ENCODE measurements at places on chromosomes 1 and 21.

GRCh38 chr1:5796028-5796427 lies 196.2 kb downstream of the NPHP4 start:
- DNase-seq: no peak
- H3K36me3 ChIP-seq: no peaks in the 10 kb centered on the region
- no peak overlapping the region for H3K4me3 ChIP-seq

- no peak for DNase-seq
- H3K4me3 ChIP-seq: no peak overlapping the region
- H3K27me3 ChIP-seq: peaks cover 12% of the 10 kb centered on the region
- no peaks in the 10 kb centered on the region for H3K4me1 ChIP-seq
- no peak overlapping the region for H3K27ac ChIP-seq
These were observed 58.4 kb downstream of the OVGP1 start for GRCh38 chr1:111369177-111369576.

DNA sequence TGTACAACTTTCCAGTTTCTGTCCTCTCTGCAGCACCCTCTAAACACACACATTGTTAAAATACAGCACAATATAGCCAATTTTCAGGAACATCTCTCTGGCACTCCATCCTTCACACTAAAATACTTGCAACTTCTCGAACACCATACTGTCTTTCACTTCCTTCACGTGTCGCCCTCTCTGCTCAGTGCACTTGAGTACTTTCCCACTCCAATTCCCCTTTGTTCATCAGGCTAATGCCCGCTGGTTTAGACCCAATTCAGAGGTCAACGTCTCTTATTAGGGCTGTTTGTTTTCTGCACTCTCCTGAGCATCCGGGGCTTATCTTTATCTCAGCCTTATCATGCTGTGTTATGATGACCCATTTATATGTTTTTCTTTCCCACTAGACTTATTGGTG lies 238.2 kb upstream of the SGIP1 start:
- H3K27me3 ChIP-seq: no peaks in the 10 kb centered on the region
- no peaks in the 10 kb centered on the region for H3K36me3 ChIP-seq
- no peaks in the 10 kb centered on the region for H3K4me1 ChIP-seq
- H3K27ac ChIP-seq: no peak overlapping the region
- no peak overlapping the region for H3K4me3 ChIP-seq

GRCh38 chr1:219049501-219049900 lies 124.2 kb upstream of the LYPLAL1 start:
- H3K4me3 ChIP-seq: no peak overlapping the region
- H3K4me1 ChIP-seq: no peaks in the 10 kb centered on the region
- H3K27ac ChIP-seq: no peak overlapping the region
- no peak for DNase-seq
- H3K27me3 ChIP-seq: no peaks in the 10 kb centered on the region

GRCh38 chr1:18965206-18966173 lies 9.0 kb upstream of the IFFO2 start:
- no peaks in the 10 kb centered on the region for H3K36me3 ChIP-seq
- DNase-seq: no peak
- H3K4me1 ChIP-seq: no peaks in the 10 kb centered on the region
- no peaks in the 10 kb centered on the region for H3K27me3 ChIP-seq
- H3K27ac ChIP-seq: no peak overlapping the region

DNA sequence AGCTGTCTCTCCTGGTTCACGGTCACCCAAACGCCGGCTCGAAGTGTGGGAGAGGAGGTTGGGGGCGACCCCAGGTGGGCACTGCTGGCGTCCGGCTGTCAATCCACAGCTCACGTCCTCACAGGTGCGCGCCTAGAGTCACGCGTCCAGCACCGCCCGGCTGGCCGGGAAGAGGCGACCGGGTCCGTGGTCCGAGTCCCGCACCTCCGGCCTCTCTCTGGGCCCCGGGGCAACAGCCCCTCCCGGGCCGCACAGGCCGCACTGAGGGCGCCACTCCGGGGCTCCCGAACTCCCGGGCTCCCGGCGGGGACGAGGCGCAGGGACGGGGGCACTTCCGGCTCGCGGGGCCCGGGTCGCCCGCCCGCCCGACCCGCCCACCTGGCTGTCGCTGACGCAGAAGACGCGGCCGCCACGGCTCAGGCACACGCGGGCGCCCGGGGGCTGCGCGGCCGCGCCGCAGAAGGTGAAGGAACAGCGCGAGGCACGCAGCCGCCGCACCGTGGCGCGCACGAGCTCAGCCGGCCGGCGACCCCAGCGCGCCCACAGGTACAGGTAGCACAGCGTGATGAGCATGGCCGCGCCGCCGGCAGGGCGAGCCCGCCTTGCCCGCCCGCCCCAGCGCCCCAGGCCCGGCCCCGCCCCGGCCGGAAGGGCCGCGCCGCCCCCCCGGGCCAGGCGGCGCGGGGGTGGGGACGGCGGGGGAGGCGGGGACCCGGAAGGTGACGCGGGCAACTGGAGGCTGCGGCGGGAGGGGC lies at the start of gene HLCS:
Gene HLCS (minus strand): TSS at position 604 of the 755 bp plus-strand sequence. CDS start 31 bp downstream, at position 573.
- H3K36me3 ChIP-seq: no peaks in the 10 kb centered on the region
- H3K27me3 ChIP-seq: no peaks in the 10 kb centered on the region
- H3K27ac ChIP-seq: no peak within 1 kb of the TSS
- DNase-seq: peak; percentile 77
- H3K4me1 ChIP-seq: peaks cover 9% of the 10 kb centered on the region

- DNase-seq: no peak
- no peak overlapping the region for H3K27ac ChIP-seq
- H3K27me3 ChIP-seq: no peaks in the 10 kb centered on the region
- H3K4me1 ChIP-seq: no peaks in the 10 kb centered on the region
- no peaks in the 10 kb centered on the region for H3K36me3 ChIP-seq
These were observed 368.6 kb upstream of the NEGR1 start for GRCh38 chr1:72650843-72651435.

DNA sequence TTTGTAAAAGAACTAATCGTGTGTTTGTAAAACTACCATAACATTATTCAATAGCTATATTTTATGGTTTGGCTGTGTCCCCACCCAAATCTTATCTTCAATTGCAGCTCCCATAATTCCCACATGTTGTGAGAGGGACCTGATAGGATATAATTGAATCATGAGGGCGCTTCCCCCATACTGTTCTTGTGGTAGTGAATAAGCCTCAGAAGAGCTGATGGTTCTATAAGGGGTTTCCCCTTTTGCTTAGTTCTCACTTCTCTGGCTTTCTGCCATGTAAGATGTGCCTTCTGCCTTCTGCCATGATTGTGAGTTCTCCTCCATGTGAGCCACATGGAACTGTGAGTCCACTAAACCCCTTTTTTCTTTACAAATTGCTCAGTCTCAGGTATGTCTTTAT lies 1372.3 kb downstream of the AMY1C start:
- DNase-seq: no peak
- H3K4me3 ChIP-seq: no peak overlapping the region
- H3K36me3 ChIP-seq: no peaks in the 10 kb centered on the region
- no peaks in the 10 kb centered on the region for H3K4me1 ChIP-seq
- H3K27me3 ChIP-seq: no peaks in the 10 kb centered on the region

DNA sequence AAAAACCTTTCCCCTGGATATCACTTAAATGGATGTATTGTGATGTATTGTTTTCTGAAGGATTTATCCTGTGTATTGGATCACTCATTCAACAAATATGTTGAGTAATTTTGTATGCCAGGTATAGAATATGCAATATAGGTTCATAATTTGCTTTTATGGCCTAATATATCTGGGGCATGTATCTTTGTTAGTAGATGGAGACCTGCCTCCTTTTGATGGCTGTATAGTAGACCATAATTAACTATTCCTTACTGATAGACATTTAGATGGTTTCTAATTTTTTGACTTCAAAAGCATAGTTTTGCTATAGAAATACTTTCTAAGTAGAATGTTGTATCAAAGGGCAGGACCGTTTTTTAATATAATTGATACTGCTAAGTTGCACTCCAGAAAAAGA lies 8.6 kb downstream of the RBBP4 start:
- DNase-seq: no peak
- peaks cover 100% of the 10 kb centered on the region for H3K36me3 ChIP-seq
- no peaks in the 10 kb centered on the region for H3K27me3 ChIP-seq
- peaks cover 7% of the 10 kb centered on the region for H3K4me1 ChIP-seq
- no peak overlapping the region for H3K4me3 ChIP-seq

GRCh38 chr21:21003701-21004100 lies 5.5 kb downstream of the NCAM2 start:
- no peak overlapping the region for H3K27ac ChIP-seq
- DNase-seq: no peak
- H3K27me3 ChIP-seq: no peaks in the 10 kb centered on the region
- no peaks in the 10 kb centered on the region for H3K4me1 ChIP-seq

DNA sequence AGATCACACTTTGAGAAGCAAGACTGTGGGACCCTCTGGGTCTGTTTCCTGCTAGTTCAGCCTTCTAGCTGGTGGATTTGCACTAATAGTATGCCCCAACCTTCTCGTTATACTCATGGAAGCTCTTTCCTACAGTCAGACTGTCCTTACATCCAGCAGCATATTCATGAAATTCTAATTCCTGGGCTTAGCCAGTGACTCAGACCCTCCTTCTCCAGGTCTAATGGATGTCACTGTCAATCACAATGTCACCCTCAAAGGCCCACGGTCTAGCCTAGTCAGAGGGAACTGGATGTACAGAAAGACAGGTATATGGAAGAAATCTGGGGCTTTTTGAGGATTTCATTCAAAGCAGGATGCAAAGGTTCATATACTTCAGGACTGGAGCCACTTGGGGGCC lies 72.4 kb downstream of the KCNJ15 start:
- no peaks in the 10 kb centered on the region for H3K36me3 ChIP-seq
- no peak for DNase-seq
- H3K27ac ChIP-seq: no peak overlapping the region
- no peaks in the 10 kb centered on the region for H3K4me1 ChIP-seq
- H3K4me3 ChIP-seq: no peak overlapping the region

DNA sequence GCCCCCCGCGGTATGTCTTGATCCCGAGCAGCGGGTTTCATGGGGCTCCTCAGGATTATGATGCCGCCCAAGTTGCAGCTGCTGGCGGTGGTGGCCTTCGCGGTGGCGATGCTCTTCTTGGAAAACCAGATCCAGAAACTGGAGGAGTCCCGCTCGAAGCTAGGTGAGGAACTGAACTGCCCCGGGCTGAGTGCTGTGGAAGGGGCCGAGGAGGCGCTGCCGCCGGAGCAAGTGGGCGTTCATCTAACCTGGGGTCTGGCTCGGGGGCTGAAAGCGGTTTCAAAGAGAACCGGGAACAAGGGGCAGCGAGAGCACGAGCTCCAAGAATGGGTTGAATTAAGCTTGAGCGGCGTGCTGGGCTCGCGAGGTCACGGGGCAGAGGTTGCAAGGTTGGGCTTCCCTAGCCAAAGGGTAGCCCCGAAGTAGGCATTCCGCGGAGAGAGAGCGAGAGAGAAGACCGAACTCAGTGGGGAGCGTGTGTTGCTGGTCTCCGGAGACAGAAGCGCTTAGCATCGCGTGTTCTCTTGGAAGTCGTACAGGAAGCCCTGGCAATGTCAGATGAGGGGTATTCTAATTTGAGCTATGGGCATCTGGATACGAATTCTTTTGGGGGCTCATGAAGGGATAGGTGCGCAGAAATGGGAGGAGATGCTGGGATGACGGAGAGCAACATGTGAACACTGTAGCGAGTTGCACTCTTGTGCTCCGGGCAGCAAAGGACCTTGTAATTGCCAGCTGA lies 732 bp downstream of the HS2ST1 start:
- peak; percentile 53 for DNase-seq
- peaks cover 24% of the 10 kb centered on the region for H3K4me1 ChIP-seq
- H3K27ac ChIP-seq: peak overlapping the region; percentile 91
- H3K36me3 ChIP-seq: no peaks in the 10 kb centered on the region

GRCh38 chr1:106517224-106517623 lies 539.2 kb upstream of the PRMT6 start:
- H3K27ac ChIP-seq: no peak overlapping the region
- no peaks in the 10 kb centered on the region for H3K4me1 ChIP-seq
- no peaks in the 10 kb centered on the region for H3K36me3 ChIP-seq
- DNase-seq: no peak
- no peak overlapping the region for H3K4me3 ChIP-seq

- H3K27ac ChIP-seq: peak overlapping the region; percentile 8
- peak; percentile 51 for DNase-seq
- no peak overlapping the region for H3K4me3 ChIP-seq
- H3K36me3 ChIP-seq: peaks cover 35% of the 10 kb centered on the region
- peaks cover 67% of the 10 kb centered on the region for H3K4me1 ChIP-seq
These were observed 5.3 kb downstream of the ADIPOR1 start for GRCh38 chr1:202952818-202953217.

GRCh38 chr1:91555821-91556531 lies 55.3 kb downstream of the CDC7 start:
- H3K27me3 ChIP-seq: no peaks in the 10 kb centered on the region
- no peak for DNase-seq
- H3K36me3 ChIP-seq: no peaks in the 10 kb centered on the region

GRCh38 chr21:28636752-28637691 lies 355.7 kb downstream of the LTN1 start:
- no peaks in the 10 kb centered on the region for H3K36me3 ChIP-seq
- peaks cover 53% of the 10 kb centered on the region for H3K4me1 ChIP-seq
- H3K27ac ChIP-seq: no peak overlapping the region
- H3K27me3 ChIP-seq: no peaks in the 10 kb centered on the region
- DNase-seq: no peak
- H3K4me3 ChIP-seq: no peak overlapping the region

GRCh38 chr1:173285048-173285447 lies 77.9 kb upstream of the TNFSF4 start:
- H3K27ac ChIP-seq: no peak overlapping the region
- H3K27me3 ChIP-seq: no peaks in the 10 kb centered on the region
- no peak for DNase-seq
- H3K36me3 ChIP-seq: no peaks in the 10 kb centered on the region

DNA sequence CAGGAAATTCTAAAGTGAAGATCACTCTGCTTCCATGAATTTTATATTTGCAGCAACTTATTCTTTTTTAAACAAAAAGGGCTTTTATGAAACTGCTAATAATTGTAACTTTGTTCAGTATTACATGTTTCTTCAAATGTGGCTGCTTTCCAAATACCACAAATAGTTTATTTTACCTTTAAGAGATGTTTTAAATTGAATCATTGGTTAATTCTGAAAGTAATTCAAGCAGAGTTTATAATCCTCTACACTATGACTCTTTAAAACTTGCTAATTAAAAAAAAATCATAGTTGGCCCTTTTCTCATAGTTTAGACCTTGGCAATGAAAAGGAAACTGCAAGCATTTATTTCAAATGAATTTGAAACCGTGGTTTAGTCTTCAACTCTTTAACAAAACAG lies 59.6 kb downstream of the SDCCAG8 start:
- H3K27ac ChIP-seq: no peak overlapping the region
- no peak overlapping the region for H3K4me3 ChIP-seq
- H3K4me1 ChIP-seq: peaks cover 10% of the 10 kb centered on the region

GRCh38 chr1:177820213-177820612 lies 149.6 kb downstream of the SEC16B start:
- no peaks in the 10 kb centered on the region for H3K4me1 ChIP-seq
- H3K27me3 ChIP-seq: no peaks in the 10 kb centered on the region
- no peak overlapping the region for H3K4me3 ChIP-seq
- H3K27ac ChIP-seq: no peak overlapping the region
- no peak for DNase-seq
- H3K36me3 ChIP-seq: no peaks in the 10 kb centered on the region

Measured in heart right ventricle (tissue), 16 donors.